ENCODE measurements at places on chromosomes 12 and 14. TPM values are rescaled to one million over a fixed set of nuclear protein-coding genes. Genes with fewer than 3 reads are reported as not detected.

The OVCH1 gene
- total RNA-seq: 0.67 TPM

The NKX2-1 gene
- total RNA-seq: not detected

The CORO1C gene
- 229 TPM for total RNA-seq

The P2RX2 gene
- total RNA-seq: not detected

The TCL1A gene
- total RNA-seq: not detected

The ARF3 gene
- 142 TPM for total RNA-seq

The ARF6 gene
- 136 TPM for total RNA-seq

The HOXC4 gene
- 0.83 TPM for total RNA-seq

The CLEC12A gene
- not detected for total RNA-seq

The SRGAP1 gene
- total RNA-seq: 76.9 TPM

The CNTN1 gene
- 29.7 TPM for total RNA-seq

The RFX4 gene
- not detected for total RNA-seq

The HSPA2 gene
- 4.7 TPM for total RNA-seq

The RD3L gene
- total RNA-seq: not detected

All from mammary epithelial cell (primary cell).